Stimulated activated CD8-positive, alpha-beta memory T cell treated with anti-CD3 and anti-CD28 coated beads, Interleukin-4, amount 100 ng/mL, for 4 hours (primary cell): ENCODE measurements at places on chromosomes 3 and 15.

GRCh38 chr3:102207151-102207571, 227.7 kb upstream of the ZPLD1 start:
- DNase-seq = no peak

- no peak for DNase-seq
Measured at GRCh38 chr15:77497110-77497737, 76.5 kb downstream of the HMG20A start.

DNA sequence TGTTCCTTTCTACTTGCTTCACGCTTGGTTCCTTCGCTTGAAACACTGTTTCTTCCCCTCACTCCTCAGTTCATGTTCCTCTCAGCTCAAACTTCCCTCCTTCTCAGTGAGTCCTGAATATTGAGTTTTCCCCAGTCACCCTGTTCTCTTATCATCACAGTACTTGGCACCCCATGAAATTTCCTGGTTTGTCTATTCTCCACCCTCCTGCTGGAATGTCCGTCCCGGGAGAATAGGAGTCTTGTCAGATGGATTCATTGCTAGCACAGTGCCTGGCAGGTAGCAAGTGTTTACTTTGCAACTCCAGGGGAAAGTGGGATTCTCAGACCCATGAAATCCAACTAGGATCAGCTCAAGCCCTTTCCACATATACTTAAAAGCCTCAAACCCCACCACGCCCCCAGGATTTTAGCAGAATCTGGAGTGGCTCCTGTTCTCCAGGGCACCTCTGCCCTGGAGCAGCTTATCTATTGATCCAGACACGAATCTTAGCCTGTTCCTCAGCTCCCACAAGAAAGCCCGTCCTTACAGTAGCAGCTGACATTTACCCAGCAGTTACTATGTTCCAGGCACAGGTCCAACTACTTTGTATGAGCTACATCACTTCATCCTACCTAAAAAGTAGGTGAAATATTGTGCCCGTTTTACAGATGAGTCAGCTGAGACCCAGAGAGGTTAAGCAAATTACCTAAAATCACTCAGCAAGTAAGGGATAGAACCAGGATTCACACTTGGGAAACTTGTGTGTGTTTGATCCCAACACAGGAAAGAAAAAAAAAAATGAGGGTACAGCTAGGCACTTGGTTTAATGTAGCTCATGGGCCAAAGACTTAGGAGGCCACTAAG, 36.8 kb upstream of the MAP3K13 start:
- DNase-seq = no peak

- DNase-seq = no peak
Measured at GRCh38 chr15:90889313-90889730, 5.0 kb downstream of the FES start.

- DNase-seq = no peak
Measured at GRCh38 chr15:22915866-22916515, 64.2 kb downstream of the CYFIP1 start.

- no peak for DNase-seq
Measured at GRCh38 chr3:100120012-100120411, 5.7 kb upstream of the FILIP1L start.

- DNase-seq = no peak
Measured at GRCh38 chr3:84744130-84744529, 214.7 kb upstream of the CADM2 start.

GRCh38 chr3:56491566-56491965, 23.3 kb upstream of the ERC2 start:
- DNase-seq = no peak

DNA sequence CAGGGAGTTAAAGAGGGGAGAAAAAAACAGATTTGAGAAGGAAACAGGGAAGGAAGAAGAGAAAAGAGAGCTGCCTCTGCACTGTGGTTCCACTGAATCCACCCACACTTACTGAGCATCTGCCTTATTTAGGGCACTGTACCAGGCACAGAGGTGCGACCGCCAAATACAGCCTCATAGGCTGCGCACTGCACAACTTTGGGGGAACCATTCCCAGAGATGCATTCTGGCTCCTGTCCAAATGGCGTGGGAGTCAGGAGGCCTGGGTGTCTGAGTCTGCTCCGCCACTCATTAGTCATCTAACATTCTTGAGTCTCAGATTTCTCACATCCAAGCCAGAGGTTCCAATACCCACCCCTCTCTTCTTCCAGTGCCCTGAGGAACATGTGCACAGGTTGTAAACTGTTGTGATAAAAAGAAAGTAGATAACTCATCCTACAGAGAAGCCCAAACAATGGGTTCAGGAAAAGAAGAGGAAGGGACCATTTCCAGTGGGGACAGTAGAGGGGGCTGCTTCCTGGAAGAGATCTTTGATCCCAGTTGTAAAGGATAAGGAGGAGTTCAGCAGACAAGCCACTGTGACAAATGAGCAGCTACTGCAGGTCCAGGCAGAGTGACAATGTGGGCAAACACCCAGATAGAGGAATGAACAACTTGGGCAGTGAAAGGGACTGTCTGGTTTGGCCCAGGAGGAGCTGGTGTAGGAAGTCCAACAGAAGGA, 254.6 kb downstream of the UACA start:
- DNase-seq = no peak

DNA sequence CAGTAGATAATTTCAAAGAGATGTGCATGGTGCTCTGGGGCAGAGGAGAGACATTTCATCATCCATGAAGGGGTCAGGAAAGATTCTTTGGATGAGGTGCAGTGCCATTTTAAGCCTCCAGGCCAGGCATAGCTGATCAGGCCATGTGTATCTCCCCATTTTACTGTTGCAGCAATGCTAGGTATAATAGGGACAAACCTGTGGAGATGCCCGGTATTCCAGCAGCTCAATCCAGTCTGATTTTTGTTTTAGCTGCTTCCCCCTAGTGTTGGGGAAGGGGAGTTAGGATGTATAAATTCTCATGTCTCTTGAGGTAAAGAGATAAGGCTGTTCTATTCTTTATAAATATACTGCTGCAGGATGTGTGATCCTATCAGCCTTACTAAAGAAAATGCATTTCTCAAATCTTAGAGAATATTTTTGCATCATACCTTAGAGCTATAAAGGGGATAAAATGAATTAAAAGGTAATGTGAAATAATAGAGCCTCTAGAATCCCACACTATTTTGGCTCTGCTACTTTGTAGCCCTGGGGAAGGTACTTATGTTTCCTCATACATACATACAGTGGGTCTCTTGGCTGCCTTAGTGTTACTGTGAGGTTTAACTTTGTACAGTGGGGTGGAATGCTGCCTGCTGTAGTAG, 5.2 kb downstream of the CDV3 start:
- no peak for DNase-seq

DNA sequence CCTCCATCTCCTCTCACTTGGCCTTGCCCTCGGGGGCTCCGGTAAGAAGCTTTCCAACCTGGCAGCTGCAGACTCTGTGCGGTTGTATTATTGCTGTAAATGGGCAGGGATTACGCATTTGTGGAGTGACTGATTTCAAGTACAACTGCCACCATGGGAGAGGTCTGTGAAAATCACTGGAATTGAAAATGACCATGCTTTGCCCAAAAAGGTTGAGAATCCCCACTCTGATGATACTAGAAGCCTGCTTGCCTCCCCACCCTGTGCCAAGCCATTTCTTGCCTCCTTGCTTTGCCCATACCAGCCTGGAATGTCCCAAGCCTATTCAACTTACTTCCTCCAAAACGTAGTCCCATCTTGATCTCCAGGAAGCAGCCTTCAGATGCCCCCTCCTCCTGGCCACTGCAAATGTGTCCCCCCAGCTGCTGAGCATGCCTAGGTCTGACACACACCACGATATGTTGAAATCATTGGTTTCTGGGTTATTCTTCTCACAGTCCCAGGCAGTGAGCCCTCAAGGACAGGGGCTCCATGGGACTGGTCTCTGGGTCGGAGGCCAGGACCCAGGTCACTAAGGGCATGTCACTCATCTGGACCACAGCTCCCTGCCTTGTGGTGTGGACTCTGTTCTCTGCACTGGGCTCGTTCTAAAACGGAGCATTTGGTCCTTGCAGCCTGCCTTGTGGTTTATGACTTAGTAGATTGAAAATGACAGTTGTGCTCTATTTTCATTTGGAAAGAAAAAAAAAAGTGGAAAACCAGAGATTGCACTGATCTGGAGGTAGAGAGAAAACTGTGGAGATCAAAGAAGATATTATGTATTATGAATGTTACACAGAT, 42.9 kb downstream of the SMAD3 start:
- DNase-seq = no peak

DNA sequence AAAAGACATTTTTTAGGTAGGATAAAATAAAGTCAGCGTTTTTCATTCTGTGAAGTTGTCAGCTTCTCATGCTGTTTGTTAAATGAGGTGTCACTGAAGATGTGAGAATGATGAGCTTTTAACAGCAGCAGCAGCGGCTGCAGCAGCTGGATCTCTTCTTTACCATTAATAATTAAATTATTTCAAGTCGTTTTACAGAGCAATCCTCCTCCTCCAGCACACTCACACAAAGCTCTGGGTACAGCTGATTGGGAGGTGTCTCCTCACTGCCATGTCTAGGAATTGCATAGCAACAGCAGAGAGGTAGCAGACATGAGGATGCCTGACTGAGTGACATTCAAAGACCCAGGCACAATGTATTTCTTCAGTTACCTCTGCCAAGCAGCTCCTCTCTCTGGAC, 46.7 kb upstream of the PLAAT1 start:
- DNase-seq = no peak

DNA sequence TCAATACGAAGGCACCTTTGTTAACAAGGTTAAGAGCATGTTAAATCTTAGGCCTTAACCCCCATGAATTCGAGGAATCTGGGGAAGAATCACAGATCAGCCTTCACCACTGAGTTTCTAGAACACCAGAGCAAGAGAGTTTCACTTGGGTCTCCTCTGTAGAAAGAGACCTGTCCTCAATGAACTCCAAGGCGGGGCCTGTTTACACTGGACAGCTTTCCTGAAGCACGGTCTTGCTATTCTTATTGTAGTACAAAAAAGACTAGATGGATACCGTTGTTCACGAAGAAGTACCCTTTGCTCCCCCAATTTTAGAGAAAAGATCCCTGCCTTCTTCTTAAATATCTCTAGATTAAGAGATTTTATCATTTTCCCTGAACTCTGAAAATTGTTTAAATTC, 64.9 kb downstream of the USF3 start:
- no peak for DNase-seq
